ENCODE measurements at places on chromosomes 11 and 22.
A peak's percentile ranks its signal among the peaks of the same experiment; 100 is the strongest.

GRCh38 chr11:117706322-117706814, 90.6 kb downstream of the DSCAML1 start:
- no peak for DNase-seq

- no peak for DNase-seq
Measured at GRCh38 chr11:125918140-125918840, 14.0 kb downstream of the DDX25 start.

DNA sequence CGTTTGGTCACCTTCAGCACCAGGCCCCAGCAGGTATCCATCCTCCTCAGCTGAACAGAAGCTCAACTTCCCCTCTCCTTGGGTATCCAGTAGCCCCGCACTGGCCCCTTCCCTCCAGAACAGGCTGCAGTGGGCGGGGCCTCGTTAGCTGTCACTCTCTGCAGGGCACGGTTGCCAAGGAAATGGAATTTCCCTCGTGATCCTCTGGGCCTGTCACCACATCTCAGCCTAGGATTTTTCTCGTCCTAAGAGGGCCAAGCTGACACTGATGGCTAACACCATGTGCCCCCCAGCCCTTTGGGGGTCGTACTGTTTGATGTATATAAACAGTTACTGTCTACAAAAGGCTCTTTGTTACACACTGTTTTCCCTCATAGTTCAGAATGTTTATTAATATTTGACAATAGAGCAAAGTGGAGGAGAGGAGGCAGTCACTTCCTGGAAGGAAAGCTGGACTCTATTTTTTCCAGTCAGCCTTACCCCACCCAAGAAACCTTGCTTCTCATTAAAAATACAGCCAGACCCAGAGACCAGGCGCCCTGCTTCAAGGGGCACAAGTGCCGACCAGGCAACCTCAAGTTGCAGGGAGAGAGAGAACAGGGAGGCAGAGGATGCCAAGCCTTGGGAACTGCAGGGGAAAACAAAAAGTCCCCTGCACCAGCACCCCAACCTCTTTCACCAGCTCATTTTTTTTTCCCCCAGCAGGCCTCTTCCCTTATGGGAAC, 44.5 kb downstream of the FEZ1 start:
- no peak for DNase-seq

GRCh38 chr11:99079576-99079975, 58.8 kb downstream of the CNTN5 start:
- no peak for DNase-seq

GRCh38 chr11:82007521-82007920, 726.1 kb downstream of the FAM181B start:
- DNase-seq: no peak

DNA sequence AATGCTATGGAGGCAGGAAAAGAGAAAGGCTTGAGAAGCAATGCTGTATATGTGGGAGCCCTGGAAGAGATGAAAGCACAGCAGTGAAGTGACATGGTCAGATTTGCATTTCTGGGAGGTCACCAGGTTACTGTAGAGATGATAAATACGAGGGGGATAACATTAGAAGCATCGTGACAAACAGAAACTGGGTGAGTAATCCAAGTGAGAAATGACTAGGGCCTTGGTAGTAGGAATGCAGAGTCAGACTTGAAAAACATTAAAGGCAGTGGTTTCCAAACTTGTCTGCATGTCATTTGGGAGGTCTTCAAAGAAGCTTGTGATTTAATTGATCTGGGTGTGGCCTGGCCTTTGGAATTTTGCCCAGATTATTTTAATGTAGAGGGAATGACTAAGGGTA, 43.9 kb downstream of the CCDC34 start:
- peak; percentile 56 for DNase-seq

GRCh38 chr11:110465231-110465630, 35.5 kb downstream of the FDX1 start:
- no peak for DNase-seq

GRCh38 chr22:17829695-17830042, 55.4 kb upstream of the BID start:
- DNase-seq: no peak

DNA sequence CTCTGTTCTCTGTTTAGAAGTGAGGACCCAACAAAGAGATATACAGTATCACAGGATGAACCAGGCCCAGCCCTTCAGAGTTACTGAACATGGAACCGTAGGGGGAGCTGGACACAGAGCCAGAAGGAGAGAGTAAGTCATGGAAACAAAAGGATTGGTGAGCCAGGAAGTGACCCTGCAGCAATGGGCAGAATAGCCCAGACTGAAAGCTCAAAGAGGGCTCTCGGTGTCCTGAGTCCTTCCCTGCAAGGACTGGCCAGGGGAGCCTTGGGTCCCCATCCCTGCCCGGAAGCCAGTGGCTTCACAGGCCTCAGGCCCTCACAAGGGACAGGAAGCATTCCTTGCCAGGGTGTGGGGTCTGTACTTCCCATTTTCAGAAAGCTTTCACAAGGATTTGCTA, 150.6 kb downstream of the SPATA19 start:
- no peak for DNase-seq

DNA sequence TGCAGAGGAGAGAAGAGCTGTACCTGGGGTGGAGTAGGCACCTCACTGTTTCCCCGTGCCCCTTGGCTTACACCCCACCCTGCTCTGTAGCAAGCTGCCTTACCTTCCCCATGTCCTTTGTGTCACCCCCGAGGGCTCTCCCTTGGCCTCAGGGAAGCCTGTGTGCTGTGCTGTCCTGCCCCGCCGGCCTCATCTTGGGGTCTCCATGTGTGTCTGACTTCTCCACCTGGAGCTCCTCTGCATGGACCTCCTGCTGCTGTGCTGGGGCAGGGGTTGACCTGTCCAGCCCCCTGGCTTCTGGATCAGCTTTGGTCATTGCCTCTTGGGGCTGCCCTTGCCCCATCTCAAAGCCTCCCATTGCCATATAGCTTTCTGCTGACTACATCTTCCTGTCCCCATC, 59.8 kb downstream of the OSBP2 start:
- DNase-seq: no peak

- DNase-seq: no peak
Measured at GRCh38 chr22:35411102-35411501, 11.2 kb downstream of the MCM5 start.
